ENCODE measurements at places on chromosomes 6 and 20.

- no peak for DNase-seq
Observed at GRCh38 chr6:105401247-105402089, 1.4 kb downstream of the PREP start.

DNA sequence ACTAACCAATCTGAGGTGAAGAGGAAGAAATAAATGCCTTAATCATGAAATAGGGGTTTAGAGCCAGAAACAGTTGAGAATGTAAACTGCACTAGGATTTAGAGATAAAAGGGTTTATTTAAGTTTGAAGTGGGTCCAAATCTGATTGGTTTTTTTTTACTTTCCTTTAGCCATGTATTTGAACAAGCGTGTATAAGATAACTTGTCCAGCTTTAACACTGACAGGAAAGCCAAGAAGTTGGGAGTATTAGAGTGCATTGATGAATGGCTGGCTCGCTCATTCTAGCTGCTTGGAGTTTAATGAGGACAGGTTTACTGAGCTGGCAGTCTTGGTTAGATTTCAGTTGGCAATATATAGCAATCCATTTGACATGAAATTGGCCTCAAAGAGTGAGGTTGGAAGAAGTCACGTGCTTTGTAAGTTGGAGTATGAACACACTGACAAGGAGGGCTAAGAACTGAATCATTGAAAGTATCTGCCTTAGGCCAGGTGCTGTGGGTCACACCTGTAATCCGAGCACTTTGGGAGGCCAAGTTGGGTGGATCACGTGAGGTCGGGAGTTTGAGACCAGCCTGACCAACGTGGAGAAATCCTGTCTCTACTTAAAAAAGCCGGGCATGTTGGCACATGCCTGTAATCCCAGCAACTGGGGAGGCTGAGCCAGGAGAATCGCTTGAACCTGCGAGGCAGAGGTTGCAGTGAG, 13.7 kb downstream of the SRSF3 start:
- DNase-seq = no peak

GRCh38 chr6:30845183-30845582, 39.1 kb upstream of the DDR1 start:
- DNase-seq = no peak

DNA sequence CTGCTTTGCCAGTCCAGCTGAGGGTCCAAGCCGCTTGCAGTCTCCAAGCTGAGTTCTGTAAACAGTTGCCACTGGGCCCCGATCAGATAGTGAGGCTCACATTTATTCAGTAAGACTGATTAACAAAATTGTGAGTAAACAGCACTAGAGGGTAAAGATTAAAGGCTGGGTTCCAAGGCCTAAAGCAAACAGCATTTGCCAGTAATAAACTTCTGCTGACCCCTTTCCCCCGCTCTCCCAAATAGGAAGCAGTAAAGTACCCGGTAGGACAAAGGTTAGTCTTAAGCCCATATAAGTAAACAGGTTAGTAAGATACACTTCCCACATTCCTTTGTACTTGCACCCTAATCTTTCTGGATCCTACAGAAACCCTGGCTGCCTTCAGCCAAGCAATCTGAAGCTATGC, 181.8 kb downstream of the MEI4 start:
- no peak for DNase-seq

- DNase-seq = no peak
Observed at GRCh38 chr6:122904166-122904565, 91.9 kb upstream of the CLVS2 start.

- no peak for DNase-seq
Observed at GRCh38 chr6:45297320-45297719, 30.8 kb upstream of the RUNX2 start.

DNA sequence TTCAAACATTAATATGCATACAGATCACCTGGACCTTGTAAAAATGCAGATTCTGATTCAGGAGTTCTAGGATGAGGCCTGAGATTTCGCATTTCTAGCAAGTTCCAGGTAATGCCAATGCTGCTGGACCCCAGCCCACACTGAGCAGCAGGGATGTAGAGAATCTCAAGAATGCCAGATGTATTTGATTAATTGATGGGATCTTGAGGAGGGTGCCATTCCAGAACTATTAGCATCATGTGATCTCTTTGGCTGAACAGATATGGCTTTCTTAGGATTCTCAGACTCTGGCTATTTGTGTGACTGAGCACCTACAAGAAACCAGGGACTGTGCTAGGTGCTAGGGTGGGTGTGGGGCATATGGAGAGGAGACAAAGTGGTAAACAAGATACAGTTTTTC, 16.5 kb upstream of the SNX3 start:
- no peak for DNase-seq

GRCh38 chr6:17280552-17281090, 540 bp upstream of the RBM24 start:
- no peak for DNase-seq

DNA sequence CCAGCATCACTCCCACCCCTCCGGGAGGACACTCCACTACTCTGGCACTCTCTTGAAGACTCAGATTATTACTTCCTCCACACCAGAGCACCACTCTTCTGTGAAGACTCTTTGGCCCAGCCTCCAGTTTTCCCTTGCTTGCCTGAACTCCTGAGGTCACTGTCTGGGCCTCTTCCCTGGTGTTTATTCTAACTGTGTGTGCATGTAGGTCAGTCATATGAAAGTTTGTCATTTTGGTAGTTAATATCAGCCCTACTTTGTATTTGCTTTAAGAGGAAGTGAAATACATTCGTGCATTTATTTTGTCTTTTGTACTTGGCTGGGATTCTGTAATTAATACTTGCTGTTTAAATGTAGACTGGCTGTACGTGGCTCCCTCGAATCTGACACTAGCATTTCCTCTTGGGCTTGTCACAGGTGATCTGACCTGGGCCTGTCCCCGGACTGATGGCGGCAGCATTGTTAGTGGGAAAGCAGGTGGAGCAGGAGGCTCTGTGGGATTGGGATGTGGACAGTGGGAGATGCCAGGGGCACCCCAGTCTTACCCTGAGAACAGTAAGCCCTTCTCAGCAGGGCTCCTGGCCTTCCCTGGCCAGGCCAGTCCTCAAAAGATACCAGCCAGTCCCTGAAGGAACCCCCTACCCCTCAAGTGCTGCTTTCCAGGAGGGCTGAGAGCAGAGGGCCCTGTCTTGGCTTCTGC, 350.5 kb downstream of the CDC5L start:
- DNase-seq = no peak

DNA sequence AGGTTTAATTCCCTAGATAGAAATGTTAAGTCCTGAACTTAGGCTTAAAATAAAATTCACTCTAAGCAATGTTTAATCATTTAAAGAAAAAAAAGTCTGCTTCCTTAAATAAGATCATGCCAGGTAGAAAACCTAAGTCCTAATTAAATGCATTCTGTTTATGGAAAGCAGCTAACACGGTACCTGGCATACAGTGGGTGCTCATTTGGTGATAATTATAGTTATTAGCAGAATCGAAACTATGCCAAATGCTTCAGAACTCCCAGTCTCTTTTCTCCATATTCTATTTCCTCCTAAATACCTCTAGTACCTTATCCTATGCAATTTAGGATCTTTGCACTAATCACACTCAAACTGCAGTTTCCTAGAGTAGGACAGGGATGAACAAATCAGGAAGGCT, 331.8 kb downstream of the EPHA7 start:
- DNase-seq = no peak

GRCh38 chr6:131225127-131225526, 89.9 kb downstream of the AKAP7 start:
- no peak for DNase-seq

- DNase-seq = no peak
Observed at GRCh38 chr20:44743080-44743701, 2.5 kb upstream of the KCNK15 start.

GRCh38 chr20:62745279-62745951, 36.8 kb downstream of the NTSR1 start:
- no peak for DNase-seq

DNA sequence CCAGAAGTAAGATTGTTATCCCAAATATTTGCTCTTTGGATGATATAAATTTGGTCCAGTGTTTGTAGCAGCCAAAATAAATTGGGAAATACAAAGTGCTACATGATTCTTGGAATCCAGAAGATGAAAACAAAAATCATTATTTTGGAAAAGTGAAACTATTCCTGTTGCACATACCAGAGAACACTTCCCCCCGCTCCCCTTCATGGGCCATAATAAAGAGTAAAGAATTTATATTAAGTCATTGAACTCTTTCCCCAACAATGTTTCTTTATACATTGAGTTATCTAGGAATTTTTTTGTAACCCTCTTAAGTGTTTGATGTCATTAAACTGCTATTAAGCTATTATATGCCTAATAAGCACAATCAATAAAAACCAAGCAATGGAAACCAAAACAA, 490.4 kb upstream of the HS3ST5 start:
- DNase-seq = no peak

- DNase-seq = peak; percentile 21
Observed at GRCh38 chr6:44268095-44268628, 2.1 kb upstream of the TMEM151B start.

DNA sequence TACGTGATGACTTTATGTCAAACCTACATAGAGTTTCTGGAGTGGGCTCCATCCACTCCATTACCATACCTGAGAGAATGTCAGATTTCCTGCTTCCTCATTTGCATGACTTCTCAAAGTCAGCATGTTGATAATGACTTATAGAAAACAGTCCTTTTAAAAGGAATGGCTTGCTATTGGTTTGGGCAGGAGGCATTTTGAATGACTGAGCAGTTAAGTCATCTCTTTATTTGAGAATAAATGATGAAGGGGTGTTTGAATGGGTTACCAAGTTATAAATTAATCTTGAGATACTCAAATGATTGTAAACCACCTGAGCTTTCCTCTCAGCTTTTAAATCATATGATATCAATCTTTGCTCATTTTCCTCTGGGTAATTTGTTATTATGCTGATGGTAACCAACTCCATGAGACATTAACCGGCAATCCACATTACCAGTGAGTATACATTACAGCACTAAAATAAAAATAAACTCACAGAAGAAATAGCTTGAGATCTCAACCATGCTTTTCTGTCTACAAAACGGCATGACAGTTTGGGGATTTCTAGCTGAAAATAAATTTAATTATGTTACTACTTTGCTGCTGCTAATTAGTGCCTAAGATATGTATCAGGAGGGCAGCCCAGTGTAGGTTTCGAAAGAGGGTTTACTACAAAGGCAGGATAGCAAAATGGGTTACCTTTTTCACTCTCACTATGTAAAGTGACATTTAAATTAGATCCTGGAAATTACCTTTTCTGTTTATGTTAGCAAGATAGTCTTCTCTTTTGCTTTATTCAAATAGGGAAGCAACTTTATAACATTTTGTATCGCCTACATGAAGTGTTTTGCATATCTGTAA, 78.8 kb downstream of the RPS12 start:
- no peak for DNase-seq

DNA sequence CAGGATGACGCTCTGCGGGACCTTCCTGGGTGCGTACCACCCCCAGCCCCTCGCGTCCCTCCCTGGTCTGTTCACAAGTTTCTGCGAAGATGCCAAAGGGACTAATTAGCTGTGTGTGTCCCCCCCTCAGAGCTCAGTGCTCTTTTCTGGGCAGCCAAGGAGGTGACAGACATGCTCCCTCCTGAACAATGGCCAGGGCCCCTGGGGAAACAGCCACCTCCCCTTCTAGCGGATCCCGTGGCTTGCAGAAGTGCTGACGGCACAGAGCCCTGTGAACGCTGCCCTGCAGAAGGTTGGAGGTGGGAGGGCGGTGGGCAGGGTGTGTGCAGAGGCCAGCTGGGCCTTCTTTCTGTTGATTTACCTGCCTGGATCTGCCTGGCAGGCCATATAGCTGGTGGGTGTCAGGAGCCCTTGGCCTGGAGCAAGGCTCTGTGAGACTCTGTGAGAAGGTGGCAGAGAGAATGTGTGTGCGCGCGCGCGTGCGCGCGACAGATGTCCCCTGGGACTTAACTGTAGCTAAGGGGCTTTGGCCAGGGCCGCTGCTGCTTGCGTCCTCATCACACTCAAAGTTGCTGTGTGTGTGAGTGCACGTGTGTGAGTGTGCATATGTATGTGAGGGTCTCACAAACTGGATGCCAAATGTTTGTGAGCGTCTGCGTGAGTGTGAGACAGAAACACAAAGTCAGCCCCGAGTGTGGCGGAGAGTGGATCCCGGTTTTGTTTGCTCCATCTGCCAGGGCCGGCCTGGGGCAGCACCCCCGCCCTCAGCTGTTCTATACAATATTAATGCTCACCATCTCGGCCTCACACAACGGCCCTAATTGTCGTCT, 3.5 kb upstream of the MYT1 start:
- DNase-seq = peak; percentile 58

- peak; percentile 42 for DNase-seq
Observed at GRCh38 chr20:37846573-37846972, 56.4 kb upstream of the VSTM2L start.

GRCh38 chr6:139296927-139297326, 5.1 kb upstream of the TXLNB start:
- no peak for DNase-seq

- DNase-seq = peak; percentile 58
Observed at GRCh38 chr6:113879186-113880096, 22.3 kb downstream of the MARCKS start.

- no peak for DNase-seq
Observed at GRCh38 chr6:156348424-156348823, 428.8 kb upstream of the ARID1B start.

GRCh38 chr6:105616521-105616920, 213.6 kb upstream of the PREP start:
- DNase-seq = no peak

GRCh38 chr6:136784910-136785746, 7.1 kb downstream of the MAP3K5 start:
- no peak for DNase-seq

DNA sequence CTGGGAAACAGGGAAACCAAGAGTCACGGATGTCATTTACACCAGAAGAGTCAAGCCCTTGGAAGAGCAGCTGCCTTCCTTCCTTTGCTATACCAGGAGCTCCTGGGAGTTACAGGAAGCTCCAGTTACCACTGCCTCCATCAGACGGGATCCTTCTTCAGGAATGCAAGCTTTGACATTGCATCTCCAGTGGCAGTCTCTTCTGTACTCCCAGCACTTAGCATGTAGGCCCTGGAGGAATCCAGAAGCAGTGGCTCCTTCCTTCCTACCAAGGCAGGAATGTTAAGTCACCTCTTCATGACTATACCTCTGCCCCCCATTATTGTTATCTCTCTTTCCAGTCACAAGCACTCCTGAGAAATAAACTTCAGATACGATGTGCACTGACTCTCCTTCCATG, 836.0 kb downstream of the MAFB start:
- no peak for DNase-seq

- peak; percentile 66 for DNase-seq
Observed at GRCh38 chr6:119742188-119742803, 392.7 kb upstream of the MAN1A1 start.
